ENCODE measurements at places on chromosomes 1 and 21.

GRCh38 chr1:98662356-98662670, 792 bp downstream of the SNX7 start:
- no peak for DNase-seq

- no peak for DNase-seq
These were observed 35.4 kb downstream of the SELL start for GRCh38 chr1:169676001-169676400.

DNA sequence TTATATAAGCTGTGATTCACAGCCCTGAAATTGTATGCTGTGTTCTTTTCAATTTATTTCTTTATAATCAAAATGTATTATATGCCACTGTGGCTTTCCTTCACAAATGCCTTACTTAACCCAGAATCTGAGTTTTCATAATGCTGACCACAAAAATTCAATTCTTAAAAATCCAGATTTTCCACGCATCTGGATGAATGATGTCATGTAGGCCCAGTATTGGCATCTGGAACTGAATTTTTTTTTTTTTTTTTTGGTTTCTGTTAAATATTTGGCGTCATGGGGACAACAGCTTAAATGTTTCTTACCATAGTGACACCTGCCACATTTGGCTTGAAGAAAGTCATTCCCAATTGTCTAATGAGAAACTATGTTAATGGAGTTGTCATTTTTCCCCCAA, 296.8 kb downstream of the TM2D1 start:
- peak; percentile 70 for DNase-seq

GRCh38 chr1:168903237-168903830, 174.3 kb upstream of the DPT start:
- no peak for DNase-seq

GRCh38 chr1:86155807-86156565, 586 bp downstream of the COL24A1 start:
- DNase-seq = no peak

Measured in foreskin melanocyte (primary cell).